ENCODE measurements at places on chromosomes 13 and 19.

DNA sequence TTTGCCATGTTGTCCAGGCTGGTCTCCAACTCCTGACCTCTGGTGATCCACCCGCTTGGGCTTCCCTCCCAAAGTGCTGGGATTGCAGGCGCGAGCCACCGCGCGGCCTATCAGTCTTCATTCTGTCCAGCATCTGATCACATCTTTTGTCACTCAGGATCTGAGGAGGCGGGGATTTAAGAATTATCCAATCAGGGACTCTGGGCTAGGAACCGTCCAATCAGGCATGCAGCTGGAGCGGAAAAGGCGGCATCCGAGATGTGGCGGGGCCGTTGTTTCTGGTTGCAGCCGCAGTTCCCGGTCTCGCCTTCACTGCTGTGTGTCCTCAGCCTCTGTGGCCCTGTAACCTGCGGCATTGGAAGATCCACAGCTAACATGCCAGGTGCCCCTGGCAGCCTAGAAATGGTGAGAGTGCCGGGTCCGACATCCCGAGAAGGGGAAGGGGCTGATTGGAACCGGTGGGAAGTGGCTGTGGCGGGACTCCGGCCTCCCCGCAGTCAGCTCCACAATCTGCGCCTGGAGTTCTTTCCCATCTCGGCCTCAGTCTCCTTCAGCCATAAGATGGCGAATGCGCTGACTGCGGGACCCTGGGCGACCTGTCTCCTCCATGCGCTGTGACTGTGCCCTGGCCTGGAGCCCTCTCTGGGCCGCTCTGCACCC, at the start of gene ZNF729:
ZNF729 (plus strand) TSS at position 291 of the 660 bp plus-strand sequence; CDS start at position 376, 85 bp downstream.
- DNase-seq = no peak

DNA sequence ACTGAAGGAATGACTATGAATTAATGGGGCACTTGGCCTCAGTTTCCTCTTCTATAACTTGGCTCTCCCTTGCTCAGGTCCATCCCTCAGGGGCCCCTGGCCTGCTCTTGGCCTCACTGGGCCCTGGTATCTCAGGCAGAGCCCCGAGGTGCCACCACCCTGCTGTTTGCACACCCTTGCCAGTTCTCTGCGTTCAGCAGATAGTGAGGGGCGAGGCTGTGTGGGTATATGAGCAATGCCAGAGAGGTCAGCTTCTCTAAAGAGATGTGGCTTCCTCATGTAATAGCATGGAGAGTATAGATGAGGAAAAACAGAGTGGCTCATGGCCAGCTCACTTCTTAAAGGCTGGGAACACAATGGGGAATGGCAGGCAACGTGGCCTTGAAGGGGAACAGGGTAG, 76.1 kb downstream of the CYSLTR2 start:
- no peak for DNase-seq

DNA sequence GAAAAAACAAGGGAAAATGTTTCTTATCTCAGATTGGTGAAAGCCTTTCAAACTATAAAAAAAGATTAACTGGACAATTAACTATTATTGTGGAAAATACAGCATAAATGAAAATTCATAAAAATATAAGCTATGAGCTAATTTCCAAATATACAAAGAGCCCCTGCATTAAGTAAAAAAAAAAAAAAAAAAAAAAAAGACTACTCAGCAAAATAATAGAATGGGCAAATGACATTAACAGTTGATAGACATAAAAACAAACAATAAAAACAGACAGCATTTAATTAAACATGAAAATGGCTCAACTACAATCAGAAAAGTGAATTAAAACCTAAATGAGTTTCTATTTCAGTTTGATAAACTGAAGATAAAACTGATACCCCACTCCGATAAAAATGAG, 77.5 kb downstream of the RBM26 start:
- no peak for DNase-seq

DNA sequence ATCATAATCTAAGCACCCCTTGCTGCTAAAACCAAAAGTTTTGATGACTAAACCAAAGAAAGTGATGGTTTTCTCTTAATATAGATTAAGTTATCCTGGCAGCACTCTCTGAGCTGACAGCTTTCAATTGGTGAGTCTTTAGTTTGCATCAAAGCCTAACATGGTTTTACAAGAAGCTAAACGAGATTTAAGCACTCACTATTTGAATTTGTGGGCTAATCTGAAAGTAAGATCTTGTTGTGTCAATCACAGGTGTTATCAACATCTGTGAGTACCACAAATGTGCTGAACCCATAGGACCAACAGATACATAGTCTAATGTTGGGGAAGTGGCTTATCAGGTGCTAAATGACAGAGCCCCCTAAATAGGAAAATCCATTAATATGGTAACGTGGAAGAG, 223.9 kb downstream of the LHFPL6 start:
- no peak for DNase-seq

- no peak for DNase-seq
Measured at GRCh38 chr13:81987677-81988357, 1646.9 kb upstream of the SPRY2 start.

Measured in hindlimb muscle (tissue), 1 donor.